ENCODE measurements at places on chromosomes 12 and 14.

DNA sequence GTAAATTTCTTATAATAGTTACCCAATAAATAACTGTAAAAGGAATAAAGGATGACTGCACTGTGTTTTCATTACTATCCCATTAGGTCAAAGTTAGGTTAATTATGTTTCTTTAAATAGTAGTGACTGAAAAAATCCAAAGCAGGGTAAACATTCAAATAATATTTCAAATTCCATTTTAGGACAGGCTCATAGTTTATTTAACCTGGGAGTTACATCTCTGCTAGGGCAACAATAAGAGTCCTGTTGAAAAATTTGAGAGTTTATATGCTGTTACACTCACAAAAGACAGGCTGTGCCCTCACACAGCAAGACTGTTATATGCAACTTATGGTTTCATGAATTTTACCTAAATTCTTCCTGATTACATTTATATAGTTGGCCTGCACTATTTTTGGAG, 8.0 kb downstream of the ERP27 start:
- no peak for DNase-seq

- DNase-seq: no peak
These were observed 570 bp downstream of the DMAC2L start for GRCh38 chr14:50312734-50313054.

GRCh38 chr14:23130871-23131270, 11.8 kb upstream of the CEBPE start:
- DNase-seq: no peak

- no peak for DNase-seq
These were observed 128.5 kb upstream of the RGS6 start for GRCh38 chr14:71803539-71804260.

GRCh38 chr12:81168445-81168844, 90.6 kb downstream of the ACSS3 start:
- no peak for DNase-seq

- DNase-seq: no peak
These were observed 218.4 kb downstream of the KTN1 start for GRCh38 chr14:55798406-55798805.
